ENCODE measurements at places on chromosomes 2 and 18. TPM values are rescaled to one million over a fixed set of nuclear protein-coding genes. Genes with fewer than 3 reads are reported as not detected.

GRCh38 chr18:52237551-52237950 is 102.4 kb upstream of the DCC start:
- H3K27ac ChIP-seq = no peak overlapping the region
- H3K27me3 ChIP-seq = no peaks in the 10 kb centered on the region
- no peak for DNase-seq
- H3K36me3 ChIP-seq = no peaks in the 10 kb centered on the region
- no peaks in the 10 kb centered on the region for H3K4me1 ChIP-seq

- H3K27ac ChIP-seq = no peak overlapping the region
- no peaks in the 10 kb centered on the region for H3K27me3 ChIP-seq
- DNase-seq = peak; percentile 52
- H3K4me3 ChIP-seq = no peak overlapping the region
- H3K4me1 ChIP-seq = no peaks in the 10 kb centered on the region
- no peaks in the 10 kb centered on the region for H3K36me3 ChIP-seq
These were observed 50.5 kb upstream of the HS6ST1 start for GRCh38 chr2:128369108-128369555.

DNA sequence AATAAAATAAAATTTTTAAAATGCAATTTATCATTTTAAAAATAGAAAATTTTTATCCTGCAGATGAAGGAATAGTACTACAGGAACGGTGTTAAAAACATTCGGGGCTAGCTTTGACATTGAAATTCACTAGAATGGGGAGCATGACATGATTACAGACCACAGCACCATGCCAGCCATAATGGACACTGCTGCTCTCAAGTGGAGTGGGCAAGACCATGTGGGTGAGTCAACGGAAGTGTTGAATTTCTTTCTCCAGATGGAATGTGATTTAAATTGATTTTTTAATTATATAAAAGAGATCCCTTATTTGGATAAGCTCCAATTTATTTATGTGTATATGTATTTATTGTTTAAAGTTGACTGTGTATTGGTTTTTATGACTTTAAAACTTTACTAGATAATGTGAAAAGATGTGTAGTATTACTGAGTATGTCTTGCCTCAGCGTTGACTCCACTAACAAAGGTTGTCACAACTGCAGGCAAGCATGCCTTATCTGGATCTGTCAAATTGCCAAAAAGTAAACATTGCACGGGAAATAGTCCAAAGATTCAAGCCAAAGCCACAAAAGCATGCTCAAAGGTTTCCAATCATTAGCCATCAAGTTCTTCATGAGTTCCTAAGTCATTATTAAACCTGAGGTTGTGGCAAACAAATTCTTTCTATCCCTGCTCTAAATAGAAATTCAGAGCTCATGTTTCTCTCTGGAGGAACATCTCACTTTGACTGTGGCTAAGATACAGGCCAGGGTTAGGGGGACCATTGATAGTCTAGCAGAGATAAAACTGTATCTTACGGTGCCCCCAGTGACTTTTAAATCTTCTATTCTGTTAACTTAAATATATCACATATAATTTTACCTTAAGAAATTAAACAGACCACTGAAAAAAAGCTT is 536.9 kb downstream of the TMX3 start:
- DNase-seq = no peak
- H3K27me3 ChIP-seq = no peaks in the 10 kb centered on the region
- no peak overlapping the region for H3K4me3 ChIP-seq
- no peaks in the 10 kb centered on the region for H3K4me1 ChIP-seq
- no peak overlapping the region for H3K27ac ChIP-seq

DNA sequence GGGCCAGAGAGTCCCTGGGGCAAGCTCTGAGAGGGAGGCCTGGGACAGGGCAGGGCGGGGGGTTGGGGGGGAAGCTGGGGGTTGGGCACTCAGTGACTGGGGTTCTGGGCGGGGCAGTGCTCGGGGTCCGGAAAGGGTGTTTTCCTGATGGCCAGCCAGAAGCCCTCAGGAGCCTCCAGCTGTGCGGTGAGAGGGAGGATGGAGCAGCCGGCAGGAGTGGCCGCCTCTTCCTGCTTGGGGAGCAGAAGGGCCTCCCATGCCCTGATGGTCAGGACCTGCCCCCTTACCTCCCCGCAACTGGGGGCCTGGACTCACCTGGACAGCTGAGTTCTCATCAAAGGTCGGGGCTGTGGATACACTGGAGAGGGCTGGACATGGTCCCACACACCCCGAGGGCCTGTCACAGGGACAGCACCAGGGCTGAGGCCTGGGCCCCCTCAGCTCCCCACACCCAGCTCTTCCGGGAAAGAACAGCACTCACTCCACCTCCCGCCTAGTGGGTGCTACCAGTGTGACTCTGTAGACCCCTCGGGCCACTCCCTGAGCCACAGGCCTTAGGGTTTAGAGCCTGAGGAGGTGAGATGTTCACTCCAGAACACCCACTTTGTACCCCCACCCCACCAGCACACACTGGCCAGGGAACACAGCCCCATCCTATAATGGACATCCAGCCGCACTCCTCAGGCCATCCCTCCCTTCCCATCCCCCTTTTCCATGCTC is 6.7 kb downstream of the SFTPB start:
- H3K27me3 ChIP-seq = no peaks in the 10 kb centered on the region
- no peak overlapping the region for H3K4me3 ChIP-seq
- H3K4me1 ChIP-seq = no peaks in the 10 kb centered on the region
- H3K27ac ChIP-seq = peak overlapping the region; percentile 37
- DNase-seq = no peak
- no peaks in the 10 kb centered on the region for H3K36me3 ChIP-seq

TPO gene
- total RNA-seq = not detected

All from uterus (tissue), 4 donors.